Activated naive CD4-positive, alpha-beta T cell (primary cell): ENCODE measurements at places on chromosomes 1 and 21.

DNA sequence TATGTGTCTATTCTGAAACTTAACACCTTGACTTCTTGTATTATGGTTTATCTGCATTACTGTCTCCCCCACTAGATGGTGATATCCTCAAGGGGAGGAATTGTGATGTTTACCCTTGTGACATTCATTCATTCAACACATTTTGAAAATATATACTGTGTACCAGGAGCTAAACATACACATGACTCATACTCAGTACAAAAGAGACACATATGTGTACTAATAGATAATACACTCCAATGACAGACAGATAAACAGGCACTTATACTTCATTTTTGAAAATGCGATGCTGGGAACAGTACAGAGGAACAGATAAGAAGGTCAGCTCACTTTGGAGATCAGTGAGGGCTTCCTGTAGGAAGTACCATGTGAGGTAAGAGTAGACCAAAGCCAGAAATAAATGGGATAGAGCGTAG is 8.9 kb upstream of the RAB3GAP2 start:
- DNase-seq, result no peak

DNA sequence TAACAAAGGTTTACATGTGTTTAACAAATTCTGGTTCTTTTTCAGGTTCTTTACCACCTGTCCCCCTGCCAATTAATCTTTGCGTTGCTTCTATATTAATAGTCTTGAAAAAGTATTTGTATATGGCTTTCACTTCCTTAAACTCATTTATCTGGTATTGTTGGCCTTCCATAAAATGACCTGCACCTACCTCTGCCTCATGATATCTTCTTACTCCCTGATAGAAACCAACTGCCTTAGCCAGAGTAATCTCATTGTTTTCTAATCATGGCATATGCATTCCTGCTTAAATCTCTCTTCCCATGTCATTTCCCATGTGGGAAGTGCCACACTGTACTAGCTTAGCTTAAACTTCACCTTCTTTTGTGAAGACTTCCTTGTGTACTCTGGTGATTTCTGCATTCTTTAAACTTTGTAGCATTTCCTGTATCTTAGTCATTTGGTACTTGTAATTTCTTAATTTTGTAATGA is 8.7 kb downstream of the SMG7 start:
- no peak for DNase-seq

DNA sequence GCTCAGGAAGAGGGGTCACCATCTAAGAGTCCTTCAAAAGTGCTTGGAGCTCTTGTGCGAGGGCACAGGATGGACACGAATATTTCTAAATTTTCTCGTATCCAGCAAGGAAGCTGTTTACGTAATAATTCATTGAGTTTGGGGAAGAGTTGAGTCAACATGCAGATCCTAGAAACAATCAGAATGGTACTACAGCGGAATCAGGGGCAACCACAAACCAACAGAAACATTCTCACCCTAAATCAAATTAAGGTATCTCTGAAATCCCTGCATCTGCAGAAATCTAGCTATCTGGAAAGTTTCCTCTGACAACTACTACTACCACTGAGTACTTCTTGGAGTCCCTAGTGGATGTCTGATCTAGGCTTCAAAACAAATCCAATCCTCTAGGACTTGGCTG is 352.4 kb downstream of the LTN1 start:
- no peak for DNase-seq

GRCh38 chr1:234458352-234459017 is 20.5 kb downstream of the TARBP1 start:
- DNase-seq, result no peak

DNA sequence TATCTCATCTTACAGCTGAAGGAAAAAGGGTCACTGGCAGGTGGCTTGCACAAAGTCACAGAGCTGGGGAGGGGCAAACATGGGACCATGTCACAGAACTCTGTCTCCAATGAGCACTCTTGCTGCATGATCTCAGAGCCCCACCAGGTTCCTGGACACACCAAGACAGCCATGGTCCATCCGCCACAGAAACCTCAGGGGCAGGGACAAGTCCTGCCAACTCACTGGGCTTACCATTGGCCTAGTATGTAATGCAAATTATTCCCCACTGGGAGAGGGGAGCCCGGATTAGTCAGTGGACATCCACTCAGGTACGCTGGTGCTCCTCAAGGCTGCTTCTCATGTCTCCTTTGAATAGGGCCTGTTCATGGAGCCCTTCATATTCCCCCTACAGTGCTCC is 14.2 kb downstream of the S100A7A start:
- DNase-seq, result no peak

DNA sequence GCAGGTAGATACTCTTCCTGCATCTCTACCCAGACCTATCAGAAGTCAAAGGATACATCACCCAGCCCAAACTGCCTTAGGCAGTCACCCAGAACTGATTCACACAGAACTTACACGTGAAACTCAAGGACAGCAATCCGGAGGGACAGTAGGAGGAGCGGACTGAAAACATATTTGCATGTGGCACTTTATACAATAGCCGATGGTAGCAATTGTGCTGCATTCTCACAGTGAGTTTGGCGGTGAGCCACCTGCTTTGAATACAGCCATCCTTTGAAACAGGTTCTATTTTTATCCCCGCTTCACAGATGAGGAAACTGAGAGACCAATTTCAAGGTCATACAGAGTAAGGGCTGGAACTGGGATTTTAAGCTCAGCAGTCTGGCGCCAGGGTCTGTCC is 69.5 kb downstream of the EDEM3 start:
- no peak for DNase-seq

DNA sequence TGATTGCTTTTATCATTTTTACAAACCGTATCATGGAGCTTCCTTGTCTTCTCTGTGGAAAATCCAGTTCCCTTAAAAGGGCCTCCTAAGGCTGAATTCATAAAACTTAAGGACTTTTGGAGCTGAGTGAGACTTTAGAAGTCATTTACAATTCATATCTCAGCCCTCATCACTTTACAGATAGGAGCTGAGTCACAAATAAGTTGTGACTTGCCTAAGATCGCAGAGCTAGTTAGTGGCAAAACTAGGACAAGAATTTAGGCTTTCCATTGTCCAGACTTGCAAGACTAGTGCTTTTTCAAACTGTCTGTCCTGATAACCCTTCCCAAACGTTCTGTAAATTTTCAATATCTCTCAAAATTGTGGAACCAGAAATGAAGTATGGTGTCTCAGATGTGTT is 37.3 kb downstream of the C1orf21 start:
- no peak for DNase-seq

- DNase-seq, result no peak
These were observed 70.7 kb upstream of the MUTYH start for GRCh38 chr1:45410850-45411509.

DNA sequence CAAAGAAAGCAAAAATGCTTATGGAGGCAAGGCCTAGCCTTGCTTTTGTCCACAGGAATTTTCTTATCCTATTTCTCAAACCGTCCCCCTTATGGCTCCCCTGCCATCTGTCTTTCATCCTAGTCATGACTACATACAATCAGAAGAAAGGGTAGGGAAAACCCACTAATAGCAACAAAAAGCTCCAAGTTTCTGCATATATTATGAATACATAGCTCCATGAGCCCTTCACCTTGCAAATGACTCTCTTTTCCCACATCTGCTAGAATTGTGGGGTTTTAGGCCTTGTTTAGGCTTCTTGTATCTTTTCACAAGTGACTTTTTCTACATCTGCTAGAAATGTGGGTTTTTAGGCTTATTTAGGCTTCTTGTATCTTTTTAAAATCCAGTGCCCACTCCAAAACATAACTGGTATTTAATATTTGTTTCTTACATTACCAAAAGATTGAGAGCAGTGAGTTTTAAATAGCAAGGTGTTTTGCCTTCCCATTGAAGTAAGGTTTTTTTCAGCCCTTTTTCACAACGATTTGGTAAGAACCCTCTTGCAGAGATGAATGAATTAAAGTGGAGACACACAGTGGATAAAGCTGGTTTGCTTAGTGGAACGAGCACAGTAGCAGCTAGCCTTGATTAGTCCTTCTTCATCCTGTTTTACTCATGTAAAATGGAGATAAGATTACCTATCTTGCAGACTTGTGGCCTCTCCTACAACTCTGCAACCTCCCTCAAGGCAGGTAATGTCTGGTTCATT is 4.4 kb downstream of the GADD45A start:
- no peak for DNase-seq

DNA sequence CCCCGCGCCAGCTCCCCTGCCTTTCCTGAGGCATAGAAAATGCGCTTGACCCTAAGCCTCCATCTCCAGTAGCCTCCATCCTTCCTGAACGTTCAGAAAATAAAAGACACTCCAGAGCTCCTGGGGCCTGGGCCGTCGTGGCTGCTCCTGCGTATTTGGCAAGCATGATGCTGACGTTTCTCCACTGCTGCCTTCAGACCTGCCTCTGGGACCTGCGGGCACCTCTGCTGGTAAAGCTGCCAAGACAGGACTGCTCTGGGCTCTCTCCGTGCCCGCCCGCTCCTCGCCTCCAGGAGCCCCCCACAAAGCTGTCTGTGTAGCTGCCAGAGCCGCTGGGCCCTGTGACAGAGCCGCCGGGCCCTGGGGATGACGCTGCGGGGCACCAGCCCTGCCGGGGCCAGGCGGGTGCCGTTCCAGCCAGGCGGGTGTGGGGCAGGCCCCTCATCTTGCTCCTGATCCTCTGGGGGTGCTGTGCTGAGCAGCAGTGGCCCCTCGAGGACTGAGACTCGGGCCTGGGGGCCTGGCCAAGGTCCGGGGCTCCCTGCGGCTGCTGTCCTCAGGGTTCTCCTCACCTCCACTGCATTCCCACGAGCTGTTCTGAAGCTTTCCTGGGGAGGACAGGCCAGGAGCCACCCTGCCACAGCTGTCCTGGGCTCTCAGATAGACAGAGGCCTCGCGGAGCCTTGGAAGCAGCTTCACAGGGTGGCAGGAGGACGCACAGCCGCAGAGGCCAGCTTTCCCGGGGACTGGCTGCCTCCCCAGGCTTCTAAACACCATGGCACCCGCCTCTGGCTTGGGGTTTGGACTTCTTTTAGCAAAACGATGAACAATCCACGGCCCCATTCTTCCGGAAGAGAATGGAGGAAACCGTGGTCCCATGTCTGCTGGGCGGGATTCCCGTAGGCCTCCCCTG is 48.1 kb downstream of the MORN1 start:
- no peak for DNase-seq

DNA sequence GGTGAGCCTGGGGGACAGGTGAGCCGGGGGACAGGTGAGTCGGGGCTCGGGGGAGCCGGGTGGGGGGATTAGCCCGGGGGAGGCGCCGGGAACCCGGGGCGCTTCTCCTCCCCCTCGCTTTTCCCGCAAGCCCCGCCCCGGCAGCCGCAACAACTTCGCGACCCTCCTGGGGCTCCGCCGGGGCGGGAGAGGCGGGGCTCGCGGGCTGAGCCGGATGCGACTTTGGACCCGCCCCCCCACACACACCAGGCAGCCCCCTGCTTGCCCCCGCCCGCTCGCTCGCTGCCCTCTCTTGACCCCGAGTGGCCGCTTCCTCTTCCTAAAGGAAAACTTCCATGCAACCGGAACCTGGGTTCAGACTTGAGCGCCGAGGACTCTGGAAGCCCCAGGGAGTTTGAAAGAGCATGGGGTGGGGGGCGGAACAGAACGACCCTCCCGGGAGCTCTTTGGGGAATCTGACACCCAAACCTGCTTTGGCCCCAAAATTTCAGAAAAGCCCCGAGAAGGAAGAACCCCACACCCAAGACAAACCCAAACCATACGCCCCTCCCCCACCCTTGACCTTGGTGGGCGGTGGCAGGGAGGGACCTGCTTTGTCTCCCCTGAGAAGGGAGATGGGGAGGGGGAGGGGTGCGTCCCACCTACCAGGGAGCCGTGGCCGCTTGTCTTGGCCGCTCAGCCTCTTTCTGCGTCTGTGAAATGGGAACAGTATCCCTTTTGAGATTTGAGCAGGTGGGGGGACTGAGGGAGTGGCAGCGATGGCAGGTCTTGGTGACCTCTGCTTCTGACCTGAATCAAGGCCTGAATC is 550 bp downstream of the ARHGEF16 start:
- no peak for DNase-seq

DNA sequence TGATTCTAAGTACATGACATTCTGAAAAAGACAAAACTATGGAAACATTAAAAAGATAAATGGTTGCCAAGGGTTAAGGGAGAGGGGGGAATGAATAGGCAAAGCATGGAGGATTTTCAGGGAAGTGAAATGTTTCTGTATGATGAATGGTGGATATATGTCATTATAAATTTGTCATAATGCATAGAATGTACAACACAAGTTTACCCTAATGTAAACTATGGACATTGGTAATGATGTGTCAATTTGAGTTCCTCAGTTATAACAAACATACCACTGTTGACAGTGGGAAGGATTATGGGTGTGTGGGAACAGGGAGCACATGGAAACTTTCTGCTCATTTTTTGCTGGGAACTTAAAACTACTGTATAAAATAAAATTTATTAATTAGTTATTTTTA is 427.1 kb upstream of the ESRRG start:
- DNase-seq, result no peak
